ENCODE measurements at places on chromosomes 6 and 20.

- DNase-seq, result no peak
Observed at GRCh38 chr20:58795923-58796245, 54.8 kb downstream of the GNAS-AS1 start.

GRCh38 chr6:63353286-63353630 lies 33.5 kb upstream of the LGSN start:
- no peak for DNase-seq

DNA sequence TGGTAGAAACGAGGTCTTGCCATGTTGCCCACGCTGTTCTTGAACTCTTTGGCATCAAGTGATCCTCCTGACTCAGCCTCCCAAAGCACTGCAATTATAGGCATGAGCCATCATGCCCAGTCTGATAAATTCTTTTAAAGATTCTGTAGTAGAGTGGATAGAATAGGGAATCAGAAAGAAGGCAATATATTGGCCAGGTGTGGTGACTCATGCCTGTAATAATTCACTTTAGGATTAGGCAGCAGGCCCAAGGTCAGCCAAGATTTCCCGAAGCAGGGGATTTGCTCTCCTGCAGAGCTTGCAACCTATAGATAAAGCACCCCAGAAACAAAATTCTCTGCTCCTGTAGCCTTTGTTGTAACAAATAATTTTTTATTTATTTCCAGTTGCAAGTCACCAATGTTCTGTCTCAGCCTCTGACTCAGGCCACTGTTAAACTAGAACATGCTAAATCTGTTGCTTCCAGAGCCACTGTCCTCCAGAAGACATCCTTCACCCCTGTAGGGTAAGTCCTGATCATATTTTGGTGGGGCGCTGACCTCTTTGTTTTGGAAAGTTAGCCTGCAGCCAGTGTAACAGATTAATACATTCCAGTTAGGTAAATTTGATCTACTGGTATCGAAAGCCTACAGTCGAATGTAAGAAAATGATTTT lies 30.4 kb upstream of the MROH8 start:
- no peak for DNase-seq

DNA sequence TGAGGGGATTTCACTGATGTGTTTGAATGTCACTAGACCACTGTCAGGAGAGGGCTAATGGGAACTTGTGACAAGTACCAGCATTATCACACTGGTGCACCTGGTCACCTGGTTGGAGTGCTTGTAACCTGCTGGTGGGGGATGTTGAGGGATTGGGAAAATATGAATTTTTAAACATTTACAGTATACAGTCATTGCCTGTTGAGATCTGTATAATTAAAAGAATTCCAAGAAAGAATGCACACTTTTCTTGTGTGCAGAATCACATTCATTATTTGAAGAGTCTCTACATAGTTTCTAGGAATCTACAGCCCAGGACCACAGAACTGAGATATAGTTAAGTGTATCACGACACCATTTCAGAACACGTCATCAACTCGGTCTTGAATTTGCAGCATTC lies 118.4 kb downstream of the AIG1 start:
- no peak for DNase-seq
